Activated CD8-positive, alpha-beta T cell treated with anti-CD3 and anti-CD28 coated beads for 36 hours (primary cell): ENCODE measurements at places on chromosomes 7 and 10. TPM values are rescaled to one million over a fixed set of nuclear protein-coding genes. Genes with fewer than 3 reads are reported as not detected.

SPAM1 gene
- not detected for total RNA-seq

AGBL3 gene
- 2.7 TPM for total RNA-seq

DNA sequence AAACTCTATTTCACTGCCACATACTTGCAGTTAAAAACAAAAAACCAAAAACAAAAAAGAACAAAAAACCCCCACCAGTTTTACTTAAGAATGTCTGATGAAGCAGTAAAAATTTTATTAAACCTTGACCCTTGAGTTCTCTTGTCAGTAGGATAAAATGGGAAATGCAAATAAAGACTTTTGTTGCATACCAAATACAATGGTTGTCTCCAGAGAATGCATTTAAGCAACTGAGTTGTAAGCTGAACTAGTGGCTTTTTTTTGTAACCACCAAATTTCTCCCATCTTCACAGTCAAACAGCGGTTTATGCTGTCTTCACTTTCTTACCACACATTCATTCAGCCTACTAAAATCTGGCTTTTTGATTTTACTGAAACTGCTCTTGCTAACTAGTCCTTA lies 3.1 kb downstream of the SYPL1 start:
- no peak for DNase-seq

CALML5 gene
- total RNA-seq, result not detected

GRCh38 chr10:103254538-103255325 lies 9.0 kb downstream of the RPEL1 start:
- DNase-seq, result no peak

DNA sequence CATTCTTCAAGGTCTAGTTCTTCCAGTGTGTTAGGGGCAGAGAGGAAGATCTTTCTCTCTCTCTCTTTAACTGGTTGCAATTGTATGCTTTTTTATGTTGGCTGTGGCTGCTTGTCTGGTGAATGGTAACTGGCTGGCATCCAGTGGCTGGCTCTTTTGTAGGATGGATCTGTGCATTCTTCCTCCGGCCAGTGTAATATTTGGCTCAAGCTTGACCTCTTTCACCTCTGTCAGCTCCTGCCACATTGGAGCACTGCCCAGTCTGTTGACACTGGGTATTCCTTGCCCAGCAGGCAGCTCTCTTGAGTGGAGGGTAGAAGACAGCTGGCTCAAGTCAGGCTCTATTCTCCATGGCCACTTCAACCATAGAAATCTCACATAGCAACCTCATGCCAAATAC lies 528.3 kb downstream of the PHTF2 start:
- no peak for DNase-seq

- DNase-seq, result peak; percentile 72
These were observed 97.3 kb upstream of the SFMBT2 start for GRCh38 chr10:7507887-7508726.

- no peak for DNase-seq
These were observed 127.8 kb downstream of the CUX1 start for GRCh38 chr7:101945034-101945758.

ABCB1 gene
- 8.9 TPM for total RNA-seq

DNA sequence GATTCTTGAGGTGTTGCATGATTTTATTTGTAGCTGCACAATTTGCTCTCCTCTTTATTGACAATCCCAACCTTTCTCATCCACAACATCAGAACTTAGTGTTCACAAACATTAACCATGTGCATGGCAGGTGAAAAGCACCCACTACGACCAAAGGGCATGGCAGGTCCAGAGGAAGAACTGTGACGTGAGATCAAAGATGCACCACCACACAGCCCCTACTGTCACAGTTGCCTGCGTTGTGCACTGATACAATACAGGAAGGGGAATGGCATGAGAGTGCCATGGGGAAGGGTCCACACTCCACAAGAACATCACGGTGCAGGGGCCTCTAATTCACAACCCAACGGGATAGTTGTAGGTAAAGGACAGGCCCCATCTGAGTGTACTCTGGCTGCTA lies 217.1 kb upstream of the PFKP start:
- DNase-seq, result no peak

- no peak for DNase-seq
These were observed 22.1 kb upstream of the ZC3HAV1 start for GRCh38 chr7:139131601-139132041.

ZNF722 gene
- total RNA-seq, result not detected

TRIM50 gene
- total RNA-seq, result not detected

HOXA10 gene
- not detected for total RNA-seq

NFE2L3 gene
- 21.5 TPM for total RNA-seq

DNA sequence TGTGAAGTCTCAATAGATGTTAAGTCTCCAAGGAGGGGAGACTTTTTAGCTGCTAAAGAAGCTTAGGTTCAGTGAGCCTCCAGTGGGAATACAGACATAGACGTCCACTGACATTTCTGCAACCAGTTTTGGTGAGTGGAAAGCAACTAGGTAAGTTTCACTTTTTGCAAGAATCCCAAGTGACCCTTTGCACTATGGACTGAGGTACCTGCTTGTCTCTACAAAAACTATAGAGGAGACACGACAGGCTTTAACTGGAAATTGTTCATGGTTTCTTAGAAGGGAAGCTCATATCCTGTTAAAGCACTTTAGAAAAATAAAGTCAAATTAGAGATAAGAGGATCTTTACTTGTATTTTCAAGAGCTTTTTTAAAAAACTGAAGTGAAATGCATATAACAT lies 38.6 kb downstream of the GBF1 start:
- DNase-seq, result no peak

GALNT17 gene
- not detected for total RNA-seq

DNA sequence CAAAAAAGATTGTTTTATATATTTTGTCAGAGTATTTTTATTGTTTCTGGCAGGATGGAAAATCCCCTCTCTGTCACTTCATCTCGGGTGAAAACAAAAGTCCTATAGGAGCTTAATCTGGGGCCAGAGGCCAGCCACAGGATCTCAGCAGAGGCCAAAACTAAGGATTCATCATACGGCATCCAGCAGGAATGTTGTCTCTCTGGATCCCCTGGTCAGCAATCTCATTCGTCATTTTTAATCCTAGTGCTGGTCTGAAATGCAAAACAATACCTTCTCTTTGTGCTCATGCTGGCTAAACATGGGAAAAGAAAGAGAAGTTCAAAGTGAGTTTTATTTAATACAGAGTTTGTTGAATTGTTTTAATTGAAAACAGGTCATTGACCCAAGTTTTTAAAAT lies 482.5 kb upstream of the AUTS2 start:
- DNase-seq, result no peak

PTEN gene
- 51.8 TPM for total RNA-seq

CUZD1 gene
- total RNA-seq, result 1.3 TPM

DNA sequence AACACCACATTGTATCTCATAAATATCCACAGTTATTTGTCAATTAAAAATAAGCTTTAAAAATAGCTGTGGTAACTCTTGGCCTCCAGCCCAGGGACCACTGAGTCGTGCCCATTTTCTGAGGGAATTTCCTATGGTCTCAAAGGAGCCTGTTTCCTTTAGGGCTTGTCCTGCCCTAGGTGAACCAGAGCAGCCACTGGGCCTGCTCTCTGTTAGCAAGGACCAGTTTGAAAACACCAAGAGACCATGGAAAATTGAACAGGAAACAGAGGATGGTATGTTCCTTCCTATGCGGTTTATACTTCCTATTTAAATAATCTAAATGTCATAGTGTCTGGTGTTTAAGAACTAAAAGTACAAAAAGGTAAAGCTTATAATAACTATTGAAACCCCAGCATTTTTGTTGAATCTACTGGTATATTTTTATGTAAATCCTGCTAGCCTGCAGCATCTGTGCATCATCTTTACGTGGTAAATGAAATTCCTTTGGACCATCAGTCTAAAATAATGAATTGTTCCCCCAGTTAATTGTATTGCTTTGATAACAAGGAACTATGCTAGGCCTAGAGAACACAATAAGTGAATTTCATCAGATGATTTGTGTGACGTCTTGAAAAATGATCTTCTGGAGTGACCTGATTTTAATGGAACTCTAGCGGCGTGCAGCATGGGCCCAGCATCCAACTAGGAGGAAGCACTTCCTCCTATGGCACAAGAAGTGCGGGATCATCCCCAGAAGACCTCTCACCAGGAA lies 333.7 kb downstream of the GFRA1 start:
- DNase-seq, result no peak

- DNase-seq, result peak; percentile 61
These were observed 165.8 kb upstream of the PRSS1 start for GRCh38 chr7:142583446-142583845.

- DNase-seq, result no peak
These were observed 140.2 kb downstream of the AUTS2 start for GRCh38 chr7:69738396-69738951.

DNA sequence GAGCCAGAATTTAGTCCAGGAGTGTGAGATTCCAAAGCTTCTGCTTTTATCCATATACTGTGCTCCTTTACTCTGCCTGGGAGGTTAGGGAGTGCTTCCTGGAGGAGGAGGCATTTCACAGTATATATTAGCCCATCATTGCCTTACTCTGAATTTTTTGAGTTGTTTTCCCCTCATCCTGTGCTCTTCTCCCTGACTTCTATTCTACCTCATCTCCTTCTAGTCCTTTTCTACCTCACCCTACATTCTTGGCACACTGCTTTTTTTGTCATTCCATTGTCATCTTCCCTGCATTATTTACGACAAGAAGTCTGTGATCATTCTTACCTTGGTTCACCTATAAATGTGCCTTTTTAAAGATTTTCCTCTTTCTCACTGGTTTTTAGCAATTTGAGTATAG lies 21.3 kb downstream of the STK17A start:
- DNase-seq, result no peak

GRCh38 chr10:99875473-99875872 lies 93.0 kb downstream of the ABCC2 start:
- no peak for DNase-seq

DNA sequence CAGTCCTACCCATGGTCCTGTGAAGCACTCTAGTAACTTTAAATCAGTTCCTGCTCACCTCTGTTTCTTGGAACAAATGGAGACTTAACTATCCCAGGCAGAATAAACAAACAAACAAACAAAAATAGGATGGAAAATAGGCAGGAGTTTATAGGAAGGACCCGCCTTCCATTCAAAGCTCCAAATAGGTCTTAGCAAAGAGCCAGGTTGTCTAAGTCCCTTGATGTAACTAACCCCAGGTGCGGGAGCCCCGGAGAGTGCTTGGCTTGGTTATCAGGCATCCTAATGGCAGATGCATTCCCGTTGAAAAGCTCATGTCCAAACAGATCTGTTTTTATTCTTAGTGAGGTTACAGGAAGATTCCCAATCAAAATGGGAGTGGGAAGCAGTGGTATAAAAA lies 2.2 kb downstream of the IFIT2 start:
- DNase-seq, result no peak

PRLHR gene
- not detected for total RNA-seq

C10orf105 gene
- 0.16 TPM for total RNA-seq

GRCh38 chr7:30117896-30118295 lies 16.9 kb upstream of the MTURN start:
- no peak for DNase-seq

DNA sequence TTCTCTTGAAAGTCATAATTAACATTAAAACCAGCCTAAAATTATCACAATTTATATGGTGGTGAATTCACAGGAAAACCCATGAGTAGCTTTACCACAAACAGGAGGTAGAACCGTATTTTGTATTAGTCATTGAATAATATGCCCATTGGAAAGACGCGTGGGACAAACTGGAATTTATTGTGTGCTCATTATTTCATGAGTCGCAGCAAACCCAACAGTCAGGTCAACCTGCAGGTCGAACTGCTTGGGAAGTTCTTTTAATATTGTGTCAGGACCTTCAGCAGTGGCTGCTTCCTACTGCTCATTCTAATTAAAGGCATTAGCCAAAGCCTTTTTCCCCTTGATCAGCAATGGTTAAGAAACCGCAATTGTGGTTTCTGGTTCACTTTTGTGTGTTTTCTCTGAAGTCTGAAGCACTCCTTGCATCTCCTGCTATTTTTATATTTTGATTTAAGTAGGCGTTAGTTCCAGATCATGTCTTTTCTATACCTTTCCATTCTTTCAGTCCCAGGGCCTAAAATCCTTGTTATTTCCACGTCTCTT lies 100.1 kb downstream of the RAB11FIP2 start:
- no peak for DNase-seq

HHEX gene
- 0.58 TPM for total RNA-seq

- DNase-seq, result no peak
These were observed 79.9 kb downstream of the VTI1A start for GRCh38 chr10:112526906-112527305.

DNA sequence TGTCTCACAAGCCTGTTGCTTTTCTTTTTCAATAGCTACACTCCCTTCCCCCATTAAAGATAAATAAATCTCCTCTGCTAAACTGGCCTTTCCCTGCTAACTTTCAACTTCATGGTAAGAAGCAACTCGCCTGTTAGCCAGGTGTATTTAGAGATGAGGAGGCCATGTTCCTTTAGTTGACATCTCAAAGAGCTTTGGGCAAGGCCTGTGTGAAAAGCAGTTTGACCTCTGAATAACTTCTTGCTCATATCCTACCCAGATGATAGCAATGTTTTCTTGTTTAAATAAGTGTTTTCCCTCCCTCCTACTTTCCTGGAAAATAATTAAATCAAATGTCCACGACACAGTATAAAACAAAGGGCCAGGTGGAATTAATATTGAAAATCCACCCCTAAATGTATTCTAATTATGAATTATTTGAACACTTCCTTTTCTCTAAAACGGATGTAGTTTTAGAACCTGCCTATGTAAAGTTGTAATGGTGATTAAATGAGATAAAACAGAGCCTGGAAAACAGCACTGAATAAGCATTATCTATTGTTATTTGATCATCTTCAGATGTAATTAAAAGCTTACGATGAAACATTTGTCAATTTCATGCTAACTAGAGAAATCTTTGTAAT lies 78.5 kb downstream of the HGF start:
- no peak for DNase-seq

DNA sequence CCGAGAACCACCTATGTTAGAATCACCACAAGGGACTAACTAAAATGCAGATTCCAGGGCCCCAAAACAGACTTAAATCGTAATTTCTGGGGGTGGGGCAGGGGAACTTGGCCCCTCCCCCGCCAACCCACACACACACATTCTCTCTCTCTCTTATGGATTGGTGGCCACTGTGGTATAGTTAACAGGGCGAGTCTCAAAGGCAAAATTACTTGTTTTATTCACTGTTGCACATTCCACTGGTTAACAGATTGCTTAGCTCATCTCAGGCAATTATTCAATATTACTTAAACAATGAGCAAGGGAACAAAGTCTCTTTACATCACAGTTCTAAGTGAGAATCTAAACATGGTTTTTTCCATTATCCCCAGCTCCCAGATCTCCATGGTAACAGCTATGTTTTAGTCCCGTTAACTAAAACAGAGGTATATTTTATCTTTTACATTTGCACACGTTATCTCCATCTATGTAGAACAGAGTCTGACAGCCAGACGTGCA lies 38.5 kb downstream of the IGF2BP3 start:
- no peak for DNase-seq

DNA sequence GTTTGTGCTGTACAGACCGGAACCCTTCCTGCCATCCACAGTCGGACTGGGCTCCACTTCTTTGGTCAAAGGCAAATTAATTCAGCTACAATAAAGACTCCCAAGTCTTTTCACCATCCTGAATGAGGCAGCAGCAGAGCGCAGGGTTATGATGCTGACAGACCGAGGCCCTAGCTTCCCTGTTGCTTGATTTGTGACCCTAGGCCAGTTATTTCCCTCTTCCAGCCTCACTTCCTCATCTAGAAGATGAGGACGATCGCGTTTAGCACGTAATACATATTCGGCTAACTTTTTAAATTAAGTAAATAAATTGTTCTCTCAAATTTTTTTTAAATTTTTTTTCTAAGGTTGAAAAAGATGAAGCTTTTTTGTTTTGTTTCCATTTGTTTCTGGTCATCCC lies 18.1 kb downstream of the ADRB1 start:
- DNase-seq, result no peak
